ENCODE measurements at places on chromosomes 16 and 17.

GRCh38 chr17:32502710-32503109 is 15.9 kb downstream of the CDK5R1 start:
- DNase-seq, result no peak

GRCh38 chr17:20955427-20956323 is 87.1 kb downstream of the USP22 start:
- peak; percentile 77 for DNase-seq

DNA sequence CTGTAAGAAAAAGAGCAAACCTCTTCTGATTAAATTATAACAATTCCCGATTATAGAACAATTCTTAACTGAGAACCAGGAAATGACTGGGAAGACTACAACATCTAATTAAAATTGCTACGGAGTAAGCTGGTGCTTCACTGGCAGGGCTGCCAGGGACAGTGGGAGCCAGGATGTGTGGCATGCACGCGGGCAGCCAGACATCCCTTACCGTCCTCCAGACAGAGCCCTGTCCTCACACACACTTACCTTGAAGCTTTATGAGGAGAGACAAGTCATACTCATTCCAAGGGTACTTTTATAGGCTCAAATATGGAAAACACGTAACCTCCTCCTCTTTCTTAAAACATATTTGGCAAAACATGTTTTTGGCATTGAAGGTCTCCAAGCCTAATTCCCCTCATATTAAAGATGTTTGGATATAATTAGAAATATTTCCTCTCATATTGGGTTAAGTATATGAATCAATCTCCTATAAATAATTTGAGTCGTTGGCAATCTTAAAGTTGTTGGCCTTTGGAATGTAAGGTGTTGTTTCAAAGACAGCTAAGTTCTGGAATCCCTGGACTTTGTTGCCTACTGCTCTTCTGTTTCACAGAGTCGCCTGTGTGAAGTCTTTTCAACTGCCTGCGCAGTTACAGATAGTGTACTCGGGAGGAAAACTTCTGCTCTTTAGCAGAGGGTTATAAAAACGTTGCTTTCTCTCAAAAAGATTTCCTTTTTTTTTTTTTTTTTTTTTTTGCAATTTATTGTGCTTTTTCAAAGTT is at the start of gene MYH1:
Gene MYH1 (minus strand): TSS at position 272 of the 767 bp plus-strand sequence. CDS start 1,900 bp downstream, outside the sequence.
- DNase-seq, result no peak

GRCh38 chr17:31052187-31052889 is 42.4 kb upstream of the NF1 start:
- peak; percentile 98 for DNase-seq

- no peak for DNase-seq
Observed at GRCh38 chr16:3934491-3935181, 54.1 kb upstream of the CREBBP start.

GRCh38 chr16:85245307-85246172 is 133.3 kb upstream of the CIBAR2 start:
- DNase-seq, result peak; percentile 62

DNA sequence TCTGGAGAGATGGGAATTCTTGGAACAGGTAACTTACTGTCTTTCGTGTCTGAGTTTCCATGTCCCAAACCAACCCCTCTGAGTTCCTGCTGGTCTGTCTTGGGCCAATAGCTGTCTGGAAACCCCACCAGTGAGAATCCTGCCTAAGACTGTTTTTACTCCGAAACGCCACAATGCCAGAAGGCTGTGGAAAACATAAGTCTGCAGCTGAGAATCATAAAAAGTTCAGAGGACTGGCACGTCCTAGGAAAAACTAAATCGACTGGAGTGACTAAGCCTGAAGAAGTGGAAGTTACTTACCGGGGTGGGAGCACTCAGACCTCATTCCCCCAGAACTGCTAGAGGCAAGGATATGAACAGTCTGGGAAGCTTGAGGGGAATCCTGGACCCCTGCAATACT is 13.3 kb downstream of the LRRC75A start:
- no peak for DNase-seq
